Fibroblast of the aortic adventitia (primary cell): ENCODE measurements at places on chromosomes 3 and 15.

DNA sequence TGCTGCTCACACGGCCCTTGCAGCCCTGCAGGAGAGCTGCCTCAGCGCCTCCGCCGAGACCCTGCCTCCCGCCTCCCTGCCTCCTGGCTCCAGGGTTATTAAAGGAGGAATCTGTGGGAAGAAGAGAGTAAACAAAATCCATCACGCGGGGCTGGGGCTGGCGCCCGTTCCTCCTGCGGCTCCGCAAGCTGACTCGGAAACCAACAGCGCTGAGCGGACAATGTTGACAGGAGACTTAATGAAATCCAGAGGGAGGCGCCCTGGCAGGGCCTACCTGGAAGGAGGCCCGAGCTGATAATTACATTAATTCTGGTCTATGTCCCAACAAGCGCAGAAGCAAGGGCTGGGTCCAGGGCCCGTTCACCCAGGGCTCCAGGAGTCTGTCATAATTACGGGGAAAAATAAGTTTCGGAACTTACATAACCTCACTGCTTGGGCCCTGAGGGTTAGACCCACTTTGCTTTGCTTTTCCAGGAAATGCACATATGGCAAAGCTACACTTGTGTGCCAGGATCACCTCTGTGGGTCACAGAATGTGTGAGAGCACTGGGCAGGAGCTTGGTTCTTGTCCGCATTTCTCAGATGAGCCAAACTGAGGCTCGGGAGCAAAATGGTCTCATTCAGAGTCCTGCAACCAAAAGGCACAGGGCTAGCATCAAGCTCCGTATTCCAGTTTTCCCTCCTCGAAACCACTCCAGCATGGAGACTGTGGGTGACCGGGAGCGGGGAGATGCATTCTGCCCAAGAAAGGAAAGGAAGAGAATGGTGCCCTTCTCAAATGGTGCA lies 43.8 kb upstream of the SLC6A6 start:
- peak; percentile 81 for DNase-seq

- DNase-seq: no peak
Measured at GRCh38 chr3:49004352-49005302, 2.6 kb upstream of the WDR6 start.

- DNase-seq: no peak
Measured at GRCh38 chr3:68007621-68008226, 353.3 kb upstream of the SUCLG2 start.

- DNase-seq: peak; percentile 92
Measured at GRCh38 chr15:32936283-32936918, 218.6 kb downstream of the GREM1 start.

DNA sequence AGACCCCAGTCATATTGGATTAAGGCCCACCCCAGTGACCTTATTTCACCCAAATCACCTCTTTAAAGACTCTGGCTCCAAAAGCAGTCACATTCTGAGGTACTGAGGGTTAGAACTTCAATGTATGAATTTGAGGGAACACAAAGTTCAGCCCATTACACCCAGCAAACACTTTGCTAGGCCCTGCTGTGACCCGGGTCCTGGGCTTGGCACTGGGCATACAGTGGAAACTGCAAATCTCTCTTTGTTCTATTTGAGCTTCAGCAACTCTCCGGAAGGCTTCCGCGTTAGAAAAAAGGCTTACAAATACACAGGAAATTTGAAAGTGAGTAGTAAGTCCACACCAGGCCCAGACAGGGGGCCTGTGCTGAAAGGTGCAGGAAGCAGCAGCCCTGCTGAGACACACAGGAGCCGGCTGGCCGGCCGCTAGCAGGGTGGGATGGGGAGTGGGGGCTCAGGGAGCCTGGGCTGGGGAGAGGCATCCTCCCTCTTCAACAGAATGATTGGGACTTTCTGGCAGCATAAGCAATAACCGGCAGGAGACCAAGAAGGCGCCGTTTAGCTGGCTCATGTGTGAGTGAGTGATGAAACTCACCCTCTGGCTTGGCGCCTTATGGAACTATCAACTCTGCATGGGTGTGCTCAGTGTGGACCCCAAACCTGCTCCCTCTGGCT lies 13.0 kb downstream of the LIPC start:
- no peak for DNase-seq

DNA sequence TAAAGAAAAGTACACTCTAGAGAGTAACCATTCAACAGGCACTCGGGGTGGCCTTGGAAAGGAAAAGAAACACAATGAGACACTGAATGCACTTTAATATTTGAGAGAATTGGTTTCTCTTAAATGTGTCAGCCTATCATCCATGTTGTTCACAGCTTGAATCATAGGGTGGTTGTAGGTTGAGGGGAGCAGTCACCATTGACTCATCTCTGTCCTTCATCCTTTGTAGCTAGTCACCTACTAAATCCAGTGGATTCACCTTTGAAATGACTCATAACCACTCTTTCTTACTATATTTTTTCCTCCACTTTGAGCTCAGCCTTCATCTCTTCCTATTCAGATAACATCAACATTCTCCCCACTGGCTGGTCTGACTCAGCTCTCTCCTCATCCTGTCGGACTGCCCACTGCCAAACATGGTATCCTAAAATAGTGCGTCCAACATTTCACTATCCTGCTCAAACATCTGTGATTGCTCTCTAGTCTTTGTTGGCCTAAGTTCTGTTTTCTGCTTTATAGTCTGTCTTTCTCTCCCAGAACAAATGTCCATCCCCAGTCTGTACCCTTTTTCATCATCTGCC lies 182.7 kb upstream of the GADL1 start:
- peak; percentile 87 for DNase-seq

DNA sequence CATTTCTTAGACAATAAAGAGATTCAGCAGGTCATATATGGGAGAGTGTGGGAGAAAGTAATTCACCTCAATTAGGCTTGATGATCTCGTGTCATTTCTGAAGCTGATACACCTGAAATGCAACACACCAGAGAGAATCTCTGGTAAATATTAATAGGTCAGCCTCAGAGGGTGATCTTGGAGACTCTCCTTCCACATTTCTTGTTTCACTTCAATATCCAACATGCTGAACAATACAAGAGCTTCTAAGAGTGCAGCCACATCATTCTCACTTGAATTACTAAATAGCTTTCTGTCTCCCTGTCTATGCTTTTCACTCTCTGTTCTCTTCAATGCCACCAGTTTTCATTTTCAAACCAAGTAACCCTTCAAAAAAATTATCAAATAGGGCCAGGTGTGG lies 71.1 kb upstream of the GK5 start:
- no peak for DNase-seq

DNA sequence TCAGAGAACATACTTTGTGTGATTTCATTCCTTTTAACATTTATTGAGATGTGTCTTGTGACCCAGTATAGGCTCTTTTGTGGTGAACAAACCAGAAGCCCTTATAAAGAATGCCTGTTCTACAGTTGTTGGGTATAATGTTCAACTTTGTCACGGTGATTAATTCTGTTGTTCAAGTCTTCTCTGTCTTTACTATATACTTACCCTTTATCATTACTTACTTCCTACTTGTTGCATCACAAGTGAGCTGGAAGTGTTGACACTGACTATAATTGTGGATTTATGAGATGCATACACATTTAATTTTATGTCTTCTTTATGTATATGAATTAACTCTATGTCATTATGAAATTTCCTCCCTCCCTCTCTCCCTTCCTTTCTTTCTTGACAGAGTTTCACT lies 59.7 kb upstream of the TBL1XR1 start:
- no peak for DNase-seq

DNA sequence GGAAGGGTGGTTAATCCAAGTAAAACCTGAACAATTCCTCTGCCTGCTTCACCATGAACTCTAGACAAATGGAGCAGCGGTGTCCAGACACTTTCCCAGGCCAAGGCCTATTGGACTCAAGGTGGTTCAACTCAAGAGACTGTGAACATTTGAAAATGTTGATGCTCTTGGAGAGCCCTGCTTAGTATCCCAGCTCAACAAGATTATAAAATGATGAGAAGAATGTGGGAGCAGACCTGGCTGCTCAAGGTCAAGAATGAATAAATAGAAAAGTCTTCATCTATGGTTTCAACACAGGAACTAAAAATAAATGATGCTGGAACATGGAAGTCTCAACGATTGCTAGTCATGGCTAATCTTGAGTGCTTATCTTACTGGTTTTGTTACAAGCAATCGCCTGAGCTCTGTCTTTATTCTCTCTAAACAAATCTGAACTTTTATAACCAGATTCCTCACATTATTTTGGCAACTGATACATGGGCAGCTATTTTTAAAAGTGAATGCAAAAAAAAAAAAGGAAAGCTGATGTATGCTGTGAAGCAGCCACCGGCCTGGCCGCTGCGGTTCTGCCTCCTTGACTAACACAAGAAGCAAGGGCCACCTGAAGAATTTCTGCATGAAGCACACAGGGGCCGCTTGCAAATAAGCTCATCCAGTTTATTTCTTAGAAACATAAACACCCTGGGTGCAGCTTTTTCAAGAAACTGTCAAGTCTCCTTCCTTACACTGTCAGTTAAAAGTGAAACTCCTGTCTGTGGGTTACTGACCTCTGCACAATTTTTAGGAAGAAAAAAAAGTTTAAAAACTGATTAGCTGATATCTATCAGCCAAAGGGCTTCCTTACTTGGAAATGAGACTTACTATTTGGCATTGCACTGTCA lies 120.1 kb upstream of the ARHGEF3 start:
- DNase-seq: peak; percentile 97
